ENCODE measurements at places on chromosomes 12 and 14. TPM values are rescaled to one million over a fixed set of nuclear protein-coding genes. Genes with fewer than 3 reads are reported as not detected.

GRCh38 chr14:69705706-69706105, 61.2 kb upstream of the SRSF5 start:
- no peak for DNase-seq

GRCh38 chr12:76715332-76715731, 48.6 kb upstream of the ZDHHC17 start:
- no peak for DNase-seq

Gene BLTP3B
- 24.8 TPM for total RNA-seq

GRCh38 chr12:76726626-76727025, 37.3 kb upstream of the ZDHHC17 start:
- no peak for DNase-seq

DNA sequence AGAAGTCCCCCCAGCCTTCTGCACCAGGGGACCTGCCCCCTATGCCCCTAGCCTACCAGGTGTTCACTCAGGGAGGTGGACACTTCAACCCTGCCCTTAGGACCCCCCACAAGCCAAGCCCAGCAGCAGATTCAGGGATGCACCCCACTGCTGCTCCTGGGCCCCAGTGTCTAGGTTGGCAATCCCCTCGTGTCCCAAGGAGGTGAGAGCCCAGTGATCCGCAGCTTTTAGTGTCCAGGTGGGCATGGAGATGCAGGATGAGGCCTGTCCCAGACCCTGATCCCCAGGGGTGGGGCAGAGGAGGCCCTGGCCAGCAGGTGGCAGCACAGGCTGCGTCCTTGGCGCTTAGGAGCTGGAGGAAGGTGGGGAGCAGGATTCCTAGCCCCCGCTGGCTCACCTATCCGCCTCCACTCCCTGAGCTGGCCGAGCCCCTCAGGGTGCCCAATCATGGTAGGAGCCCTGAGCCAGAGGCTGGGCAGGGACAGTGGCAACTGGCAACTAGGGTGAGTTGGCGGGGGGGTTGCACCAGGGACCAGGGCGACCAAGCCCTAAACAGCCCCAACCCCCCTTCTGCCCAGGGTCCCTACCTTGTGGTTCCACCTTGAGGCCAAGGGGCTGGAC, 4.1 kb downstream of the CKB start:
- peak; percentile 54 for DNase-seq

Gene PPP2R5C
- 96.2 TPM for total RNA-seq

GRCh38 chr12:87051621-87052020, 795.4 kb upstream of the MGAT4C start:
- DNase-seq = no peak

Gene TPH2
- not detected for total RNA-seq

Gene STYK1
- 9.5 TPM for total RNA-seq

- DNase-seq = no peak
These were observed 45.9 kb upstream of the LMNTD1 start for GRCh38 chr12:25598956-25599355.

DNA sequence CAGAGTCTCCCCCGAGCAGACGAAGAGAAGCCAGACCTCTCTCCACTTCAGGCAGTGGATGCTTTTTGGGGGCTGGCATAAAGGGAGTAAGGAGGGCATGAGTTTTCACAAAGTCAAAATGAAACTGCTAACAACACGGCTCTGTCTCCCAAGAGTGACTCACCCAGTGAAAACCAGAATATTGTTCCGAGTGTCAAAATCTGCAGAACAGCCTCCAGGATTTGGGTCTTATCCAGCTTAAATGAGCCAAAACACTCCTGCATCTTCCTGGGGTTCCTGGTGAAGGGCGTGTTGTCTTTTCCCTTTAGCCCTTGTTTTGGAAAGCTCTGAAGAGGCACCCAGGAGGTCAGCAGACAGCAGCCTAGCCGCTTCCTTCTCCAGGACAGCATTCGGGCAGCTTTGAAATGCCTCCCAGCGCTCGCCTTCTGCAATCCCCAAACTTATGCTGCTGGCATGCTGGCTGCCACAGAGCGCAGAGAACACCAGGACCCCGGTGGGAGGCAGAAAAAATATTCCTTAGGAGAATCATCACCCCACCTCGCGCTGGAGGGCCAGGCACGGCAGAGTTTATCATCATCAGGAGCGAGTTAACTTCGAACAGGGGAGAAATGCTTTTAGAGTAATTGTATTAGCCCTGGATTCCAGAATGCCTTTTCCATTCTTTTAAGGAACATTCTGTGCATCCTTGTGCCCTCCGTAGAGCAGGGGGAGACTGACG, 117.7 kb upstream of the NCOR2 start:
- peak; percentile 46 for DNase-seq

Gene CCDC184
- total RNA-seq = 3.7 TPM

DNA sequence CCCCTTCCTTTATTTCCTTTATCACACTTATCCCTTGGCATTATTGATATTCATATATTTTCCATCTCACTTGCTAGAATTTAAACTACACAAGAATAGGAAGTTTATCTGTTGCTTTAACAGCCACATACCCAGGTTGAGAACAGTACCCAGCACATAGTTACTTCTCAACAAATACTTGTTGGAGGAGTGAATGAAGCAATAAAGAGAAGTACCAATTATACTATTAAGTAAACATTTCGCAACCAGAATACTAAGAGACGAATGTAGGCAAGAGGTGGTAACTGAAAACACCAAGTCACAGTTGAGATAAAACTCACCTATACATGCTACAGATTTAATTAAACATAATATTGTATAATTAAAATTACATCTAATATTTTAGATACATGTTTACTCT, 110.9 kb downstream of the FSCB start:
- DNase-seq = no peak

DNA sequence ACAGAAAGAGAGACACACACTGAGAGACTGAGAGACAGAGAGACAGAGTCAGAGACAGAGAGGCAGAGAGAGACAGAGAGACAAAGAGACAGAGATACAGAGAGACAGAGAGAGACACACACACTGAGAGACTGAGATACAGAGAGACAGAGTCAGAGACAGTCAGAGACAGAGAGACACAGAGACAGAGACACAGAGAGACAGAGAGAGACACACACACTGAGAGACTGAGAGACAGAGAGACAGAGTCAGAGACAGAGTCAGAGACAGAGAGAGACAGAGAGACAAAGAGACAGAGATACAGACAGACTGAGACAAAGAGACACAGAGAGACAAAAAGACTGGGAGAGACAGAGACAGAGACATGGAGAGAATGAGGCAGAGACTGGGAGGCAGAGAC, 90.0 kb downstream of the GALNT9 start:
- no peak for DNase-seq

Gene PIK3C2G
- total RNA-seq = 1.4 TPM

DNA sequence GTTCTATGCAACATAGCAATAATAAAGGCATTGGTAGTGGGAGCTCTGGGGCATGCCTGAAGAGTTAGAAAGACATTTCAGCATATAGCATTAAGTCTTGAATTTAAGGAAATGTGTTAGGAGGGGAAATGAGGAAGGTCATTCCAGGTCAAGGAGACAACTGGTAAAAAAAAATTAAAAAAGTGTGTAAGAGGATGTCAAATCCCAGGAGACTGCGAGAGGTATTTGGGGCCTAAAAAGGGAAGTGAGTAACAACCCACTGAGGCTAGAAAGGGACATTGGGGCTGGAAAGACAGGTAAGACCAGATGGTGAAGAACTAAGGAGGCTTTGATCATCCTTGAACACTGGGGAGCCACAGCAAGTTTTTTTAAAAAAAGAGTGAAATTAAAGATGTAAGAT, 152.9 kb downstream of the SLC25A21 start:
- no peak for DNase-seq

GRCh38 chr14:101797856-101798255, 36.3 kb downstream of the PPP2R5C start:
- DNase-seq = no peak

Gene PDE3A
- total RNA-seq = 5.5 TPM

GRCh38 chr12:89176676-89177075, 175.6 kb downstream of the DUSP6 start:
- no peak for DNase-seq

- no peak for DNase-seq
These were observed 732.5 kb downstream of the GALC start for GRCh38 chr14:87260460-87260859.

GRCh38 chr14:52315355-52315718, 1.2 kb downstream of the PTGER2 start:
- no peak for DNase-seq

Gene DDX24
- 136 TPM for total RNA-seq

DNA sequence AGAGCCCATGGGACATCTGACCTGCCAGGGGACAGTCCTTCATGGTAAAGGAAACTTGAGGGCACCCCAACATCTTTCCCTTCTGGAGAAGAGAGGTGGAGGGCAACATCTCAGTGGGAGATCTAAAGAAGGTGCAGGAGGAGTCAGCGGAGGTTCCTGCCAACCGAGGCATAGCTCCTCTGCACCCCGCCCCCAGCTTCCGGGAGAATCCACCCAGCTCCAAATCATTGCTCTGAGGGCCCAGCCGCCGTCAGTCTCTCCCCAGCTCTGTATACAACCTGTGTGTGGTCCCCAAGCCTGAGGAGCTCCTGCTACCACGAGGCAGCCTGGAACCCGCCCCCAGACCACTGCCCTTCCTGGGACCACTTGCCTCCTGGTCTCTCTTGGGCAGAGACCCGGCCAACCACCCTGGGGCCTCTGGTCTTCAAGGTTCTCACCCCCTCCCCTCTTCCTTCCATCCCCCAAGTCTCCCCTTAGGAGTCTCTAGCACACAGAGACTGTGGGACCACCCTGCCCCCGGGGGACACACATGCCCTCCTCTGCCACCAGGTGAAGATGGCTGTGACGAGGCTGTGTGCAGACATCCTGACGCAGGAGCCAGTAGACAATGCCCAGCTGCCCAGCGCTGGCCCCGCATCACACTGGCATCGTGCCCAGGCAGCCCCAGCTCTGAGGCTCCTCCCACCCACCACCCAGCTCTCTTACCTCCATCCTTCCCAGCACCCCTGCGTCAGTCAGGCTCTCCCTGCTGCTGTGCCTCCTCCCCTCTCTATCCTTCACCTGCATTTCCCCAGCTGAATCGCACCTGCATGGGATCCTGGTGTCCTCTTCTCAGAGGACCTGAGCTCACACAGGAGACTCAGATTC, 13.0 kb upstream of the NUDT14 start:
- no peak for DNase-seq

GRCh38 chr12:94648578-94648977, 1.8 kb downstream of the TMCC3 start:
- DNase-seq = no peak

Gene MYF5
- total RNA-seq = 4.1 TPM

Gene RGS6
- total RNA-seq = not detected

GRCh38 chr14:22848351-22849164, 12.2 kb downstream of the MMP14 start:
- no peak for DNase-seq

GRCh38 chr12:79143803-79144202, 279.2 kb downstream of the SYT1 start:
- no peak for DNase-seq

GRCh38 chr14:100406505-100407131, 83.5 kb downstream of the SLC25A47 start:
- DNase-seq = no peak

Gene ARMH4
- 45.1 TPM for total RNA-seq

- DNase-seq = no peak
These were observed 93.9 kb downstream of the DACT1 start for GRCh38 chr14:58731465-58732293.

DNA sequence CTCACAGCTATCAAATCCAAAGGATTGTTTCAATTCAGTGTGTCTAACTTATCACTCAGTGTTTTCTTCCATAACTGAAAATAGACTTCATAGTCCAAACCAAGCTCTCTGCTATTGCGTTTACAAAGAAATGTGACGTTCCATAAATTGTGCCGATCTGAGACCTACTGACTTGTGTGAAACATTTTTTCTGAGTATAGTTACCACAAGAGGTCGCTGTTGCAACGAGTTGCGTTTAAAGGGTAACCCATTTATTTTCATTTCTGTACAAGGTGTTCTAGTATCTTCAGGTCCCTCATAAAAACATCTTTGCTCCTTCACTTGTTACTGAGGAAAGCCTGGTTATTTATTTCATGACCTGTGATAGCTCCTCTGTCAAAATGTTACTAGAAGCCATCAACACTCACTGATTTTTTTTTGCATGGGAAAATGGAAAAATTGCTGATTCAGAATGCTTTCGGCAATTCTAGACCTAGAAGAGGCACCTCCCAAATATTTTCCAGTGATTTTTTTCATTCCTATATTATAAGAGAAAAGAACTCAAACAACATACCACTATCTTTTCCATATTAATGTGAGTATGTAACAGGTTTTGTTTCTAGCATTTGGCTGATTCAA, 60.9 kb upstream of the OR4E1 start:
- peak; percentile 42 for DNase-seq

GRCh38 chr12:107402041-107403022, 283.3 kb upstream of the PWP1 start:
- DNase-seq = peak; percentile 61

DNA sequence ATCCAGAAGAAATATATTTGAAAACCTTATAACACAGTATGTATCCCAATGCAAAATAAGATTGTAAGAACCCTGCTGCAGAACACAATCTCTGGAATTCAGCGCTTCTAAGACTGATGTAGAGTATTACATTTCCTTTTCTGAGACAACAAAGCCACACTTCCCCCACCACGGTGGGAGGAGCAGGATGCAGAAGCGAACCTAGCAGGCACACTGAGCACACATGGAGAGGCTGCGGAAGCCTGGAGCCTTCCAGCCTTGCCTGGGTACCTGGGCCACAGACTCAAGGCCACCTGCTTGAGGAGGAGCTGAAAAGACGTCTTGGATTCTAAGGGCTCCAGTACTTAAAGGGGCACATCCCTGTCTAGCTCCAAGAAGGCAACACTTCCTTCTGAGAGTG, 46.4 kb downstream of the TCHP start:
- no peak for DNase-seq

GRCh38 chr14:70803321-70804310, 5.7 kb downstream of the MAP3K9 start:
- DNase-seq = no peak

GRCh38 chr12:109630815-109631214, 57.2 kb downstream of the MVK start:
- DNase-seq = no peak

Gene TAS2R43
- total RNA-seq = 0.36 TPM

DNA sequence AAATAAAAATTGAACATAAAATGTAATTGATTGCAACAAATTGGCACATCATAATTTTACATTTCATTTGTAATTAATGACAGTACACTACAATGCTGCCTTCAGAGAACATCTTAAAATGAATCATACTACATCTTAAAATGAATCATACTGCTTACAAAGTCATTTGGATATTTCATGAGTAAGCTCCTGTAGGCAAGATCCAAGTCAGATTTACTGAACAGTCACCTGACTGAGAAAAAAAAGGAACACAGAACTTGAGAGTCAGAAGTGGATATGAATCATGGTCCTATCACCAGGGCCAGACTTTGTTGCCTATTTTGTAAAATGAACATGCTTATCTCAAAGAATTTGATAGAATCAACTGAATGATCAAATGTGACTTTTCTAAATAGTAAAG, 32.7 kb upstream of the FBLN5 start:
- no peak for DNase-seq

- no peak for DNase-seq
These were observed 248.4 kb downstream of the PAWR start for GRCh38 chr12:79442396-79442795.

Gene EFS
- total RNA-seq = 26.5 TPM

Measured in prostate gland (tissue), 2 donors.